ENCODE measurements at places on chromosomes 4 and X.

- DNase-seq, result no peak
Measured at GRCh38 chr4:148254621-148255343, 187.4 kb downstream of the NR3C2 start.

- no peak for DNase-seq
Measured at GRCh38 chr4:153904011-153904410, 115.1 kb upstream of the SFRP2 start.

- DNase-seq, result no peak
Measured at GRCh38 chr4:187108845-187109244, 385.2 kb upstream of the FAT1 start.

DNA sequence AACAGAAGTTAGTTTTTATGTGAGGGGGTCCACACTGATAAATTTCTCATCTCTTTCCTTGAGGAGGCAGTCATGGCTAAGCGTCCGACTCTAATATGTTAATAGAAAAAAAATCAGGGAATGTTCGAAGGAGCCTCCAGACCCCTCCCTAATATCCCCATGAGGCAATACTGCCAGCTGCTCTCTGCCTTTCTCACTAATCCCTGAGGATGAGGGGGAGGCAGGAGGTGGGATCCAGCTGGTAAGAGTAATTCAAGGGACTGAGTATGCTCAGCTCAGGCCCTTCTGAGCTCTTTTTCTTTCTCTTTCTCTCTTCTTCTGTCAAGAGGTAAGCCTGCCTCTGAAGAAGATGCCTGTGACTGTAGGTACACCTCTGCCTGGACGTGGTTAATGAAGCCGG lies 51.7 kb downstream of the PIR start:
- no peak for DNase-seq

DNA sequence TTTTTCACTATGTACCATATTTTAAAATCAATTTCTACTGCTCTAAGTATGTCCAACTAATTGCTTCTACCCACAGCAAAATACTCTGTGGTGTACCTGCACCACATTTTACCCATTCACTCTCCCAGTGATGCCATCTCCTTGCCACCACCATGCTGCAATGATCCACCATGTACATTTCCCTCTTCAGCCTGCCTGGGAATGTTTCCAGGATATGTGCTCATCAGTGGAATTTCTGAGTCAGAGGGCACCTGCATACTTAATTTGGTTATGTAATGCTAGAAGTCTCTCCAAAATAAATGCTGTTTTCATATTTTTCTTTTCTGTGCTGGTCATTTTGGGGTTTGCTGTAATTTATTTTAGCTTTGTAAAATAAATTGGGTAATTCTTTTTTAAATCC lies 33.2 kb upstream of the OCIAD2 start:
- DNase-seq, result no peak

- DNase-seq, result no peak
Measured at GRCh38 chr4:74042681-74043080, 4.2 kb upstream of the CXCL3 start.

DNA sequence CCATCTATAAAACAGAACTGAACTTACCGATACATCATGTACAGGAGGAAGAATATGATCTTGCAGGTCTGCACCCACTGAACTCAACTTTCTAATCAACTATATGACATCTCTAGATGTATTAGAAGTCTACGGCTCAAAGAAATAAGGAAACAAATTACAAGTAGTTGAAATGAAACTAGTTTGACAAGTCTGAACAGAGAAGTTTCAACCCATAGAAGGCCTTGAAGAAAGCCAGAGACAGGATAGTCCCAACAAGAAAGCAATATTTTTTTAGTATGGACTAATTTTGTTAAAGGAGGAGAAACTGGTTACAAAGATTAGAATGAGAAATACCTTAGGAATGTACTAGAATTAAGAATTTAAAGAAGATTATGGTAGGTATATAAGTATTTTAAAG lies at the start of gene TMPRSS11A:
Gene TMPRSS11A, minus strand, starts transcription at position 138 of the 400 bp plus-strand sequence. Its CDS starts 100 bp downstream, at position 38.
- no peak for DNase-seq

GRCh38 chrX:129495900-129496299 lies 27.4 kb downstream of the SMARCA1 start:
- no peak for DNase-seq

GRCh38 chr4:154082760-154083535 lies 294.1 kb upstream of the SFRP2 start:
- DNase-seq, result no peak

DNA sequence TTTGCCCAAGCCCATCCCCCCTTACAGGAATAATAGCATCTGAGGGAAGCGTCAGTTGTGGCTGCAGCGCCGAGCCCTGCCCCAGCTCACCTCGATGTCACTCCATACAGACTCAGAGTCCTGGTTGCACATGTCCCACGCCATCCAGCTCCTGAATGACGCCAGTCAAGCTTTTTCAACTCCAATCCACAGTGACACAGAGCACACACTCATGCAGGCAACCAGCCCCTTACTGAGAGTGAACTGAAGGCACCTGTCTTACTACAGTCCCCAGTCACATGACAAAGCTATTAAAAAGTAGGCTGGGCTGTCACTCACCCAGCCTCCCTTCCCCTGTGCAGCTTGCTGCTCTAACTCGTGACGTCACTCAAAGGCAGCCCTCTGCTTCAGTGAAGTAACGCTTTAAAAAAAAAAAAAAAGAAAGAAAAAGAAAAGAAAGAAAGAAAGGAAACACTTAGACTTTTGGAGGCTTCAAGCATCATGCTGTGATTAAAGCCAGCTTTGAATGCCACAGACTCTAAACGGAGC lies at the start of gene PPARGC1A:
Gene PPARGC1A, minus strand, starts transcription at position 234 of the 528 bp plus-strand sequence. Its CDS starts 90 bp downstream, at position 144.
- DNase-seq, result no peak

DNA sequence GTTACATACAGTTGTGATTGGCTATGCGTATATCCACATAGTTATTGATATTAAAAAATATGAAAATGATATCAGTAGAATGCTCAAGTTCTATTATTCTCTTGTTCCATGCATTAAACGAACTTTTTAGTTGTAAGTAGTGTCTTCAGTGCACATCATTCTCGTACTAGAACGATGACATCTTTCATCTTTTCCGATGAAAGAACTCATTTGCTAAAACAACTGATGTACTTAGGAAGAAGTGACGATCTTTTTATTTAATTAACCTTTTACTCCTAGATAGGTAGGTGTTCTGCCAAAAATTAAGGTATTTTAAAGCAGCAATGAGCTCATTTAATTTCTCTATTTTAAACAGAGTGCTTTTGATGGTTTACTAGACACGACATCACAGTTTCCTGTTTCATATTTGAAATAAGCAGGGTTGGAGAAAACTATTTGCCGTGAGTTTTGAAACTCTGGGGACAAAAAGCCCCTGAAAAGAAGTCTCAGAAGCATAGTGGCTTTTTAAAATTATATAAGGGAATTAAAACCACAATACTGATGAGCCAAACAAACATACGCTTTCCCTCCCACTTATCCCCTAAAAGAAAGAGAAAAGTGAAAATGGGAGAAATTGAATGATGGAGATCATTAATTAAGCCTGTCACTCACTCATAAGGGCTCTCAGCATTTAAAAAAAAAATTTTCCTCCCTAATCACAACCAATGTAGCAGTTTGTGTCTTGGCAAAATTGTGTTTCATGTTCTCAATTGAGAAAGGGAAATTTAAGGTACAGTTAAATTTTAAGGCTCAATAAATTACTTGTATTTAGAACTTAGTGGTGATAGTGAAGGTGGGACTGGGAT lies 25.6 kb downstream of the SPRY1 start:
- no peak for DNase-seq

GRCh38 chr4:95830651-95831050 lies 9.2 kb upstream of the PDHA2 start:
- DNase-seq, result no peak

DNA sequence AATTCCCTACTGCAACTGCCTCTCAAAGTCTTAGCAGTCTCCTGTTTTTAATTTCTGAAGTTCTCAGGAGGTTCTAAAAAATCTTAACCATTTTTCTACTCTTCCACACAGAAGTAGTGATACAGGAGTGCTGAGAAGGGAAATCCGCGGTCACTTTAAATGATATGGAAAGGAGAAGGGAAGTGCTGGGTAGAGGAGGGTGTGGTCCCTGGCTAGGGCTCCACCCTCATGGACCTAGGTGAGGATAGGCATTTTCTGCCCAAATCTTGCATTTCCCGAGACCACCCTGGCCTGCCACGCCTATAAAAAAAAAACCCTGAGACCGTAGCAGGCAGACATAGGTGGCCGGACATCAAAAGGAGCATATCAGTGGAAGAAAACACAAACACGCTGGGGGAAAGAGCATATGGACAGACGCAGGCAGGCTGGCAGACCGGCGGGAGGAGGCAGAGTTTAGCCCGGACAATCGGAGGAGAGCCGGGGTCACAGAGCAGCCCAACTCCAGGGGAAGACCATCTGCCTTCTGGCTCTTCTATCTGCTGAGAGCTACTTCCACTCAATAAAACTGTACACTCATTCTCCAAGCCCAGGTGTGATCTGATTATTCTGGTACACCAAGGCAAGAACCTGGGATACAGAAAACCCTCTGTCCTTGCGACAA lies 85.7 kb downstream of the POU3F4 start:
- no peak for DNase-seq

Data from activated CD8-positive, alpha-beta T cell treated with anti-CD3 and anti-CD28 coated beads, Interleukin-2, amount 10 ng/mL, durations not matched to agents 7 days and 5 days (primary cell).